B cell (primary cell): ENCODE measurements at places on chromosomes 6 and 20. TPM values are rescaled to one million over a fixed set of nuclear protein-coding genes. Genes with fewer than 3 reads are reported as not detected.

Gene POM121L2
- polyA plus RNA-seq, result not detected in 2 replicates

Gene SASH1
- 0.01 TPM in 2 replicates for polyA plus RNA-seq

Gene FKBP1C
- polyA plus RNA-seq, result 0.07 TPM in 1 of 2 replicates, not detected in the other

Gene ELOVL2
- not detected in 2 replicates for polyA plus RNA-seq

Gene FAM162B
- polyA plus RNA-seq, result not detected in 2 replicates

Gene SSR1
- polyA plus RNA-seq, result 15.9 and 28.6 TPM in 2 replicates

Gene CPXM1
- polyA plus RNA-seq, result 0.21 and 2.0 TPM in 2 replicates

Gene GJA10
- not detected in 2 replicates for polyA plus RNA-seq

Gene SERPINB1
- polyA plus RNA-seq, result 23.2 and 25.3 TPM in 2 replicates
